Omental fat pad (tissue), 4 donors: ENCODE measurements at places on chromosomes 2 and 18.

DNA sequence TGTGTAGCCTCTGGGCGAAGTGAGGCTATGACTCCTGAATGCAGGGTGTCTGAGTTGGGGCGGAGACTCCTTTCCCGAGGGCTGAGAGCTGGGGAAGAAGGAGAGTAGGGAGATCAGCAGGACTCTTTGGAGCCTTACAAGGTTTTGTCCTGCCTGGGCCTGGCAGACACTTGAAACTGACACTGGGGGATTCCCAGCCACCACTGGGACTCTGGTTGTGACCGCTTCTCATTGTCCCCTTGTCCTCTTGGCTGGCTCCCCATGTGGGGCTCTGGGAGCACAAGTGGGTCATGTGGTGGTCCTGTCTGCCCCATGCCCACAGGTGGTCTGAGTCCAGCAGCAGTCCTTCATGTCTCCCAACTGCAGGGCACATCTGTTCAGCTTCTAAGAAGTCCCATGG lies 78.2 kb upstream of the MGAT4A start:
- DNase-seq: no peak

DNA sequence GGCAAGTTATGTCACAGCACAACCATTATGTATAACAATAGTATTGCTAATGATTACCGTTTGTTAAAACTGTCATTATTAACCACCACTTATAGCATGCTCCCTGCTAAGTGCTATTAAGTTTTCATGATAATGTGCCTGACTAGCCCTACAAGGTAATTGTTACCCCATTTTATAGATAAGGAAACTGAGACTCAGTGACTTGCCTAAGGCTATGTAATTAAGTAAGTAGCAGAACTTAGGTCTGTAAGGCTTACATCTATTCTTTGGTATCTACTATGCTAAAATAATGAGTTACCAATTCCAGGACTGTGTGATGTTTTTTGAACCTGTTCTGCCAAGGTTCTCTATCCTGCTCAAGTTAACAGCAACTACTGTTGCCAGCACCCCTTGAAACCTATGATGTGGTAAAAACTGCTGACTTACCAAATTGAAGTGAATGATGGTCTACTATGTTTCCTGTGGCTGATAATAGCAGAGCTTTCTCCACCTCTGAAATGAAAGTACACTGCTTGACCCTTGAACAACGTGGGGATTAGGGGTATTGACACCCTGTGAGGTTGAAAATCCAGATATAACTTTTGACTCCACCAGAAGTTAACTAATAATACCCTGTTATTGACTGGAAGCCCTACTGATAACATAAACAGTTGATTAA lies 18.2 kb downstream of the ACVR2A start:
- DNase-seq: no peak

- DNase-seq: no peak
Measured at GRCh38 chr18:33700513-33700976, 122.5 kb downstream of the ASXL3 start.

GRCh38 chr2:204850581-204850980 lies 305.3 kb downstream of the PARD3B start:
- no peak for DNase-seq

GRCh38 chr18:43507842-43508481 lies 230.7 kb upstream of the SYT4 start:
- DNase-seq: no peak

DNA sequence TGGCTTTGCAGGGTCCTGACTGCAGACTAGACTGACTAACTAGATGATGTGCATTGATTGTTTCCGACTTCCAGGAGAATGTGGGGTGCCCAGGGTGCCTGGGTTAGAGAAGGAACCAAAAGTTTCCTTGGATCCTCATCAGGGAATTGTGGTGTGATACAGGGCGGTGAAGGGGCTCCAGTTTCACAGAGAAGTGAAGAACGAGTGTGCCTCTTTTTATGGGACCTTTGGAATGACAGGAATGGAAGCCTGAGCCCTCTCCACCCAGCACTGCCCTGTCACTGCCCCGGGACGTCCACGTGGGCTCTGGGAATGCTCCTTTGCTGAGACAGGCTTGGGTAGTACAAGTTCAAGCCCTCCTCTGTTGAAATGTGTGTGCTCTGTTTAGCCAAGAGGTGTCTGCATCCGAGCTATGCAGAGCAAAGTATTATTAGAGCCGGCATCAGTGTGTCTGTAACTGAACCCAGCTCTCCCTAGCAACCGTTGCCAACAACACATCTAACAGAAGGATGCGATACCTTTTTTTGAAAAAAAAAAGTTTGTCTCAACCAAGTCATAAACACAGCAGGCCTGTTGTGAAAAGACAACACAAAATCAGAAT lies 183.6 kb downstream of the SMAD7 start:
- no peak for DNase-seq

DNA sequence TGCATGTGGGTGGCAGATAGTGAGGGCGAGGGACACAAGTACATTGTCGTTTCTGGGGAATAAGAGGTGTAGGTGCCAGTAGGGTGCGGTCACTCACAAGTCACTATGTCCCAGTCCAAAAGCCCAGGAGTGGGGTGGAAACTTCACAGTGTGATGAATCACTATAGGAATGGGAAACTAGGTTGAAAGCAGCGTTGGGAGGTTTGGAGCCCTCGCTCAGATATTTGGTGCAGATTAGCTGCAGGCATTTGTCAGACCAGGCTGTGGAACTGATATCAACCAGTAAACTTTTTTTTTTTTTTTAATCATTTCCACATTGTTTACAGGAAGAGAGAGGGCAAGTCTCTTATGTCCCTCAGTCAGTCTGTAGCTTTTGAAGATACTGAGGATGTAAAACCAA lies 121.8 kb downstream of the CERS6 start:
- DNase-seq: no peak

DNA sequence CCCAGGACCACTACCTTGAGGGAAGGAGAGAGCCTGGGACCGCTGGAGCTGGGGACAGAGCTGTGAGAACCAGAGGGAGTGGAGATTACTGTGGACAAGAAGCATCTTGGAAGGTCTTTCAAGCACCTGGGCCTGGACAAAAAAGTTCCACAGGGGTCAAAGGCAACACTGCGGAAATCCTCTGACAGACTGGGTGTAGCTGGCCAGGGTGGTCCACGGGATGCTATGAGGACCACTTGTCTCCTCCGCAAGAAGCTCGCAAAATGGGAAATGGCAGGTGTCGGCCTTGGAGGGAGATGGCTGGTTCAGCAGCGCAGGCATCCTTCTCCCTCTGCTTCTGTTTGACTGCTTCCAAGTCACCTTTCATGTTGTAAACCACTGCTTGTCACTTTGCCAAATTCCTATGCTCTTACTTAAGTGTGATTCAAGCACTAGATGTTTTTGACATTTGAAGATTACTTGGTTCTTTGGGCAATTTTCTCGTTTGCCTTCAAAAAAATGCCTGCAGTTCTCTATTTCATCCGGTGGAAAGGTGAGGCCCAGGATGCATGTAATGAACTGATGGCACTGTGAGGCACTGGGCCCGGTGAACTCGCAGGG lies 27.7 kb downstream of the KLHL29 start:
- no peak for DNase-seq

DNA sequence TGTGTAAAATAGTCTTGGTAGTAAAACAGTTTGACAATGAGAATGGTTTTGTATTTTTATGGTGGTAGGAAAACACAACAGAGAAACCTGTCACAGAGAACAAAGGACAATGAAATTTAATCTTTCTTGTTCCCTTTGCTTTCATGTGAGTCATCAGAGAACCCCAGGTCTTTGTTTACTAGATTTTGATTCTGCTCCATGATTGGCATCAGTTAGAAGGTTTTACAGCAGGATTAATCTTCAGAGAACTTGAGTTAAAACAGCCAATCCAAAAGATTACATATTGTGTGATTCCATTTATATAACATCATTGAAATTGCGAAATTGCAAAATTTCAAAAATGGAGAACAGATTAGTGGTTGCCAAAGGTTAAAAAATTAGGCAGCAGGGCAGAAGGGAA lies 2.5 kb downstream of the APLF start:
- no peak for DNase-seq

- DNase-seq: no peak
Measured at GRCh38 chr2:8638327-8638726, 43.5 kb upstream of the ID2 start.

DNA sequence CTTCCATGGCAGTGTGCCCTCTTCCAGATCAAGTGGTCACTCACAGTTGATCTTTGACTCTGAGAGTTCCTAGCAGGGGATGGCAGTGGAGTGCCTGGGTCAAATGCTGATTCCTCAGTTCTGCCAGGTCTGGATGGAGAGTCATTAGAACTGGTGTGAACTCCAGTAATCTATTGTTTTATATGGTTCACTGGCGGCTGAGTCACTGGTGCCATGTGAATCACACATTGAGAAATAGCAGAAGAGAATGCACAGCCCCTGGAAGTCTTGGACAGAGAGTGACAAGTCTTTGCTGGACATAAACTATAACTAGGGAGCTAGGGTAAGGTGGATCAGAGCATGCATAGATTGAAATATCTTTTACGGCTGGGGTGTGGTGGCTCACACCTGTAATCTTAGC lies 86.9 kb downstream of the EIF2AK3 start:
- DNase-seq: no peak

DNA sequence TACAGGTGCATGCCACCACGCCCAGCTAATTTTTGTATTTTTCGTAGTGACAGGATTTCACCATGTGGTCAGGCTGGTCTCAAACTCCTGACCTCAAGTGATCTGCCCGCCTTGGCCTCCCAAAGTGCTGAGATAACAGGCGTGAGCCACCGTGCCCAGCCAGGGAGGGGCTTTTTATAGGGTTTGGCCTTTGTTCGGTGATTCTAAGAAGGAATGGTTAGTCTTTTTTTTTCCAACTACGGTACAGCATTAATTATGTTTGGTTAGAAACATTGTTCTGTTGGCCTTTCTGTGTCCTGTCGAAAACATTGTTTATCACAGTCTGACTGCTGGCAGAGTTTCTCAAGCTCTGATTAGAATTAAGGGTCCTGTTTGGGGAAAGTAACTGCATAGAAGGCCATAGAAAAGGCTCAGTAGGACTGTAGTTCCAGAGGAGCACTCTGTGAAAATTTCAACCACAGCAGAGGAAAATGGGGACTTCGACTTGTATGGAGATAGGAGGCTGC lies 19.3 kb upstream of the SMCHD1 start:
- no peak for DNase-seq

DNA sequence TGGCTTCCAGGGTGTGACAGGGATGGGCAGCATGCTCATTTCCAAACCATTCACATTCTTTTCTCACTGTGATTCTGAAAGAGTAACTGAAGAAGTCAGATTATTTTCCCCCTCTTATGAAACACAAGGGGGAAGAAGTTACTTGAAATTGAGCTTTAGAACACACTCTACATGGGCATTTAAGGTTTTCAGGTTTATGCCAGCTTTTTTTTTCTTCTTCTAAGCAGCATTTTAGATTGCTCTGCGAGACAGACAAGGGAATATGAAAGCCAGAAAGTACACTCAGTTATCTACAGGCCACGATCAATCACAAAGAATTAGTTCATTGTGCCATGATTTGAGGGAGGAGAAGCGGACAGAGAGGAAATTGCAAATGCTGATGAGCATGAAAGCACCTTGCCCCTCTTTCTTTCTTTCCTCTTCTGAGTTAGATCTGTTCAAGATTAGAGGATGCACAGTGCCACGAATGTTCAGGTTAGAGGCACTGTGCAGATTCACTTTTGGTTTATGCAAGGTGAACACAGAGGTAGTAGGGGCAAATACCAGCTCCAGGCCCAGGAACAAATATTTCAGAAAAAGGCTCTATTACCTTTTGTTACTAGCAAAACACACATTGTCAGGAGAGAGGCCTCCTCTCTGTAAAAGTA lies 49.2 kb downstream of the CXCR4 start:
- DNase-seq: no peak

DNA sequence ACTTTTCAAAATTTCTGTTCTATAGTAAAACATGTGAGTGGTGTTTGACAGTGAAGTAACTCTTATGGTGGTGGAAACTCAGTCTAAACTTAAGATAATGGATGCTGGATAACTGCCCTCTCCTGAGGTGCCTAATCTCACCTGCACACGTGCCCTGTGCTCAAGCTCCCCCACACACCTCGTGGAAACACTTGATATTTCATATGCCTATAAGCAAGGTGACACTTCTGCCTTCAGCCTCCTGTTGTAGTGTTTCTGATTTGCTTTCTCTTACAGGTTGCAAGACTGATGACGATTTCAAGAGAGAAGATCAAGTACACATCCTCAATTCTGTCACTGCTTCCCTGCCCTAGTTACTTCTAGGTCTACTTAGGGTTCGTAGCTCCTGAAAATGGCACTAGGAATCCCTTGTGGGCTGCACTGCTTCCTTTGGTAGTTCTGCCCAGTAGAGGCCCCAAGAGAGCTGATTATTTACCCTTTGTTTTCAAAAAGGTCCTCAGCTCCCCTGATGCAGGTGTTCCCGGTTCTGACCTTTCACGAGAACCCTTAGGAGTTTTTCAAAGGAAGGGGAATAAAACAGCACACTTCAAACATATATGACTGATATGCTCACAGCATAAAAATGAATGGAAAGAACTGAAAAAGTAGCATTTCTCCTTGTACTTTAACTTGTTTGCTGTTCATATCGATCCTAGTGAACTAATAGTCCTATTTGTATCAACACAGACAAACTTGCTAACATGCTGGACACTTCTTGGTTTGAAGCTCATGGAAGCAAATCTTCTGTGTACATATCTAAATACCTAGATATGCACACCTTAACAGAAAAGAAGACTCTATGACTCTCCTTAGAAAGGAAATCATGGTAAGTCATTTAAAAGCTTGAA lies 6.7 kb downstream of the CAVIN2 start:
- no peak for DNase-seq

GRCh38 chr2:200399046-200399445 lies 92.6 kb downstream of the SPATS2L start:
- DNase-seq: no peak

GRCh38 chr2:42086500-42086953 lies 38.7 kb downstream of the PKDCC start:
- DNase-seq: no peak

DNA sequence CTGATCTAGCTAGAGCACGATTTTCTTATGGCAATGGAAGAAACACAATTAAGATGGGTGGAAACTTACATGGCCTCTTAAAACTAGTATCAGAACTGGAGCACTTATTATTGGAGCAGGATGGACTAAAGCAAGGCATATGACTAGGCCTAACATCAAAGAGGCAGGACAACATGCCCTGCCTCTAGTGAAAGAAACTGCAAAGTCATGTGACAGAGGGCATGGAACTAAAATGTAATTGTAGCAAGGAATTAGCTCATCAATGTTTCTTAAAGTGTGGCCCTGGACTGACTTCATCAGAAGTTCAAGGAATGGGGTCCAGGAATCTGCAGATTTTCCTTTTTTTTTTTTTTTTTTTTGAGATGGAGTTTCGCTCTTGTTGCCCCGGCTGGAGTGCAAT lies 5.3 kb upstream of the EIF2AK3 start:
- DNase-seq: no peak

- DNase-seq: no peak
Measured at GRCh38 chr2:112757265-112757664, 7.1 kb downstream of the CKAP2L start.

- no peak for DNase-seq
Measured at GRCh38 chr2:223768179-223768578, 69.2 kb downstream of the AP1S3 start.

DNA sequence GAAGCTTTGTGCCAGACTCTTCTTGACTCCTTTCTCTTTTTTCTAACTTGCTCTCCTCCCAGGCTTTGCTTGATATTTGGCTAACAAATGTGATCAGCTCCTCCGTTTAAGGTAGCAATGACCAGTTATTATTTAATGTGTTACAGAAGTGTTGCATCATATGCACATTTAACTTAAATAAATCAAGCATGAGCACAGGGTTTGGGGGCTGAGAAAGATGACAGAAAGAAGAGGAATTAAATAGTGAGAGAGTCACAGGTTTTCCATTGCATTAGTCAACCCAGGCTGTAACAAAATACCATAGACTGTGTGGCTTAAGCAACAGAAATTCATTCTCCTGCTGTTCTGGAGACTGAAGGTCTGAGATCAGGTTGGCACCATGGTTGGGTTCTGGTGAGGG lies 343.8 kb downstream of the RPRM start:
- DNase-seq: no peak

GRCh38 chr18:58800582-58800981 lies 64.1 kb upstream of the ZNF532 start:
- DNase-seq: no peak
